Islet precursor cell (in vitro differentiated cells): ENCODE measurements at places on chromosomes 7 and 10.

- DNase-seq: peak; percentile 68
Observed at GRCh38 chr10:73950155-73950948, 39.4 kb downstream of the PLAU start.

DNA sequence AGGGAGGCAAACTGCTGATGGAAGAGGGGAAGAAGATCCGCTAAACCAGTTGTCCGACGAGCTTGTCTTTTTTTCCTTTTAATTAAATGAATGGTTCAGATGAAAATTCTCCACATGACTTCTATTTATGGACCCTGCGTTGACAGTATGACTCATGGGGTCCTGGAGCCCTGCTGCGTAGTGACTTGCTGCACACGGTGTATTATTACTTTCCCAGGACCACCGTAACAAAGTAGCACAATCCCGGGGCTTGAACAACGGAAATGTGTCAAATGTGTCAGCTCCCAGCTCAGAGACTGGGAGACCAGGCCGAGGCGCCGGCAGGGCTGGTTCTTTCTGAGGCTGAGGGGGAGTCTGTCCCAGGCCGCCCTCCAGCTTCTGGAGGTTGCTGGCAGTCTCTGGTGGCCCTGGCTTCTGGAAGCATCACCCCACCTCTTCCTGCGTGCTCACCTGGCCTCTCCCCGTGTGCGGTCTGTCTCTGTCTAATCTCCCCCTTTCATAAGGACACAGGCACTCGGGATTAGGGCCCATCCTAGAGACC lies 33.8 kb upstream of the MNX1 start:
- DNase-seq: no peak

DNA sequence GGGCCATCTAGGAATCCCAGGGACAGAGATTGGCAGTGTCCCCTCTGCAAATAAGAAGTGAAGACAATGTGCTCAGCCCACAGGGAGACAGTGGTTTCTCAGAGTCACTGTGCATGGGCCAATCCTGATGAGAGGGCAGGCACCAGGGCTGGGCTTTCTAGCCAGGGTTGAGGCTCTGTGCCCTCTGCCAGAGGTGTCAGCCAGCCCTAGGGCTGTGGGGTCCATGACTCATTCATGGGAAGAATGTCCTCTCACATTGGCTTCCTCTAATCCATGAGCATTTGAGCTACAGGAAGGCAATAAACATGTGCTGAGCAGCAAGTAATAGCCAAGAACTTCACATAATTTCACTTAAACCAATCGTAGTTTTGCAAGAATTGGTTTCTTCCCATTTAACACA lies 482.0 kb upstream of the MGMT start:
- no peak for DNase-seq

DNA sequence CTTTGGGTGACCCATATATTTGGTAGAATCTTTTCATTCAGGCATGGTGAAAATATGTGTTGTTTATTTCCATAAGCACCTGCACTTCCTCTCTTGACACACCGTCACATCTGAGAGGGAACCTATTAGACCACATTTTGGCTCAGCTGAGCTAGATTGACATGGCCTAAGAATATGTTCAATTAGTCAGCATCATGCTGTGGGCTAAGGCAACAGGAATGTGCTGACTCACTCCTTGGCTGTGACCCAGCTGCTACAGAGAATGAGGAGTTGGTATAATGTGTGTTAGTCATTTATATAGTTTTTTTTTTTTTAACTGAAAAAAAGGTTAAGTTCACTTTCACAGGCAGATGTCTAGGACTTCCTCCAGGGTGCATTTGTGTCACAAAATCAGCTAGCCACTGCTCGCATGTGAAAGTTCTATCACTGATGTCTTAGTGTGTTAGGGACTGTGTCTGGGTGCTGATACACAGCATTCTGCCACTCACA lies 180.6 kb downstream of the SEMA3E start:
- DNase-seq: peak; percentile 94

DNA sequence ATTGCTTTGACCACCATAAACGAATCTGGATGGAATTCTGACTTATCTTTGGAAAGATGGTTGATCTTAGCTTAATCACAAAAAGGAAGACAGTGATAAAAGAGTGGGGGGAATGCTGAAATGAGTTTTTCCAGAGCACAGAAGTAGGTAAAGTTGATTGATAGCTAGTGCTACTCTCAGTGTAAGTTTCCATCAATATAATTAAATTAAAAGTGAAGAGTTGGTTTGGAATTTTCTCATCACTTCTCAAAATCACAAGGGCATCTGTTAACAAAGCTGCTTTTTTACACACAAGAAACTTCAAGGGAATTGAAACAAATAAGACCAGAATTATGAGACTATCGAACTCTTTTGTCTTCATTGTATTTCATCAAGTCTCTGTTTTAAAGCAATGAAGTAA lies 1217.3 kb downstream of the REEP3 start:
- DNase-seq: no peak

- DNase-seq: no peak
Observed at GRCh38 chr10:49311555-49312236, 12.7 kb downstream of the C10orf71 start.

DNA sequence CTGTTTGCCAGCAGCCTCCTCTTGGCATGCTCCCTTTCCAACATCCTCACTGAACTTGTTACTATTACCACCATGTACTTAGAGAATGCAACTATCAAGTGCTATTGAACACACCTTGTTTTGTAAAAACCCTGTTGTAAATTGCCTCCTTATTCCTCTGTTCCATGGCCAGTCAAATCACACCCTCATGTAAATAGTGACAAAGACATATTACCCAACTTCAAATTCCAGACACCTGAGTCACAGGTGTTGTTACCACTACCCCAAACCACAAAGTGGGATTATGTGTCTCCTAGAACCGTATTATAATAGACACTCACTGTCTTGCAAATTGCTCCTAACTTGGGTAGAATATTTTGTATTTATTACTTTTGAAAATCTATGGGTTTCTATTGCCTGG lies 263.2 kb upstream of the C7orf33 start:
- peak; percentile 62 for DNase-seq

- no peak for DNase-seq
Observed at GRCh38 chr10:57162231-57162630, 801.2 kb upstream of the ZWINT start.

DNA sequence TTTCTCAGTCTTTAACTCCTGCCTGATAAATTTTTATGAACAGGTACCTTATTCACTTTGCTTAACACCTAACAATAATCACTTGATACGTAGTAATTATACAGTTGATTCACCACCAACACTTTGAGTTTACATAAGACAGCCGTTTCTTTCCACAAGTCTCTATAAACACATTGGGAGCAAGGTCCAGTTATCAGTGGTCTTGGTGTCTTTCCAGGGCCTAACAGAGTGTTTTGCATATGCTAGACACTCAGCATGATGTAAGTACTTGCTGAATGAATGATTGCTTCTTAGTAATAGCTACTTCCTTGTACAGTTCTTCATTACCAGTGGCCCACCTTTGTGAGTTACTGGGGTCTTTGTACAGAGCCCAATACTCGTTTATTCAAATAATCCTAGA lies 6.4 kb downstream of the CLDN12 start:
- no peak for DNase-seq

- no peak for DNase-seq
Observed at GRCh38 chr7:83514977-83515376, 134.0 kb downstream of the SEMA3E start.

DNA sequence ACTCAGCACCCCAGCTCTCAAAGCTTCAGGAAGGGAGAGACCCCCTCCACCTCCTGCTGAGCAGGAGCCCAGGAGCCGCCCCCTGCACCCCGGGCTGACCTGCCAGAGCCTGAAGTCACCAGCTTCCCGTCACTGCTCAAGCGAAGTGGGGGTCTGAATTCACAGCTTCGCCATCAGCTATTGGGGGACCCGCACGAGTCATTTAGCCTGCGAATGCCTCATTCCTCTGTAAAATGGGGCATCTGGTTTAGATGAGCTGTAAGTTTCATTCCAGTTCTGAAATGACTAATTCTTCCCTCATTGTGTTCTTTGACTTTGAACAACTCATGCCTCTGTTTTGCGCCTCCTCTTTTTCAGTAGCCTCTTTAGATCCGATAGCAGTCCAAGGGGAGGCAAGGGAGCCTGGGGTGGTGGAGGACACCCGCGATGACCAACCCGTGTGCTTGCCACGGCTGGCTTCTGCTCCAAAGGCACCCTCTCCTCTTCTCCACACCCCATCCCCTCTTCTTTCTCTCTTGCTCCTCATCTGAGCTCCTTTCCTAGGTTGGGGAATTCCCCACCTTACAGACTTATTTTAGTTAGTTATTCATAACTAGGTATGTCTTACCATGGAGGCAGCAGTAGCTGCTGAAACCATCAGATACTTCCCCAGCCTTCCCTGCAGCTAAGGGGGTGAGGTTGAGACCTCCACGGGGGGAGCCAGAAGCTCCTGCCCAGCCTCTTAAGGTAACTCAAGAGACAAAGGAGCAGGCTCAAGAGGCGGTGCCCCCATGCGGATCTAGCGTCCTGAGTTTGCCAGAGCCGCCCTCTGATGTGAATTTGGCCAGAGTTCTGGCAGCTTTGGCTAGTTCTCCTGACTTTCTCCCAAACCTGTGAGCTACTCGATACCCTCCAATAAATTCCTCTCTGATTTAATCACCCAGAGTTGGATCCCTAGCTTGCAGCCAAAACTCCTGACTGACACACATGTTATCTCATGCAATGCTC lies 47.7 kb downstream of the RBM17 start:
- peak; percentile 54 for DNase-seq

- peak; percentile 87 for DNase-seq
Observed at GRCh38 chr7:65840446-65840845, 32.4 kb upstream of the VKORC1L1 start.

DNA sequence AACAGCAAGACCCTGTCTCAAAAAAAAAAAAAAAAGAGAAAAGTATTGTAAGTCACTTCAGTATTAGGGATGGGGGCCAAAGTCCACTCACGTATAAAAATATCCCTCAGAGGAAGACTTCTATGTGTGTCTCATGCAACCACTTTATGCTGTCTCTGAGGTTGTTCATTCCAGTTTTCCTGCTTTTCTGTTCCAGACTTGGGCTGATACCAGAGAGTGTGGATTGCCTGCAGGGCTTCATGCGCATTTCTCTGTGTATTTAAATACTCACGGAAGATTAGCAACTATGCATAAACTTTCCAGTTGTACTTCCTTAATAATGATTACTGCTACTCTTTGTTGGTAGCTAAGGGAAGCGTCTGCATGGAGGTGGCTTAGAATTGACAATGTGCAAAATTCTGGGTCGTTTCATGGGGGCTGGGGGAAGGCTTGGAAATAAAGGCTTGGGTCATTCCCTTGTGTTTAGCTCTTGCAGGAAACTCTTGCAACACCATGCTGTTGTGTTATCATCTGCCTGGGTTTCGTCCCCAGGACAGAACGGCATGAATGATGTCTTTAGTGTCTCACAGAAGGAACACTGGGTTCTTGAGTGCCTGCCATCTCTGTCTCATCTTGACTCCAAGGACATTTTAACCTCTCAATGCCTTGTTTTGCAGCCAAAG lies 54.1 kb downstream of the KIAA1217 start:
- peak; percentile 76 for DNase-seq

DNA sequence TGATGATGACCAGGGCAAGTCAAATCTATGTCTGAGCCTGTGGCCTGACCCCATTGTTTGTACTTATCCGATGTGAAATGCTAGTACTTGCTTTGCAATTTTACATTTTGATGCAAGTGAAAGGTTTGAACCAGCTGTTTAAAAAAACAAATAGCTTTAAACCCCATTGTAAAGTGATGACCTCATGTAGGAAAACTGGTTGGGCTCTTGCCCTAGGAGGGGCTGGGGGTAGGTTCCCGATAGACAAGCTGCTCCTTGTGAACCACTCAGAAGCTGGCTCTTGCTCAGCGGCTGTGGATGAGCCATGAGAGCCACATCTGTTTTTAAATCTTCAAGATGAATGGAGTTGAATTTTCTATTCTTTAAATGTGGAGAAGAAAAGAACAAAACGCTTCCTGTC lies 185.3 kb downstream of the WDR11 start:
- peak; percentile 75 for DNase-seq

DNA sequence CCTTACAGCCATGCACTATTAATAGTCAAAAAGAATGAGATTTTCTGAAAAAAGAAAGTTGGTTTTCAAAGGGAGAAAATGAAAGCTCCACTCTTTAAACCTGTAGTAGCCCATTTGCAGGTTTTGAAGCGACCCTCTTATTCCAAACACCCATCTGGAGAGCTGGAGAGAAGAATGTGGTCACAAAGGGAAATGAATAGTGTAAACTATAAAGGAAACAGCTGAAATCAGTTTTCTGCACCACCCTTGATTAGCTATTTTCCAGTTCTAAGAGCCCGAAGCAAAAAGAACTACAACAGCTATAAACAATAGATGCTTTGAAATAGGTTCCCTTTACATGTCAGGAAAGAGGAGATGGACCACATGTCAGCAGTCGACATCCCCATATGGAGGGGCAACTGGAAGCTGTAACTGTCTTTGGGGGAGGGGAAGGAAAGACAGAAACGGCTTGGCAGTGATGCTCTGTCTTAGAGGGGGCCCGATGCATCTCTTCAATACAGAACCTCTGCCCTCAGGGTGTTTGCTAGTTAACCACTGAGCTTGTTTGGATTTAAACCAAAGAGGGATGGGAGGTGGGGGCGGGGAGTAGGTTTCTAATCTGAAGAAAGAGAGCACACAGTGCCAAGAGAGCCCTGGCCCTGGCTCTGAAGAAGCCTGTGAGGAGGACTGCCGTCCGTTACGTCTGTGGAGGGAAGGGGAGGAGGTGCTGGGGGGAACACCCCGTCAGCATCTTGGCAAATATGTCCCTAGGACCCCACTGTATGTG lies 55.3 kb downstream of the CPVL start:
- DNase-seq: no peak

- DNase-seq: no peak
Observed at GRCh38 chr7:33395340-33395739, 266.0 kb downstream of the BBS9 start.

DNA sequence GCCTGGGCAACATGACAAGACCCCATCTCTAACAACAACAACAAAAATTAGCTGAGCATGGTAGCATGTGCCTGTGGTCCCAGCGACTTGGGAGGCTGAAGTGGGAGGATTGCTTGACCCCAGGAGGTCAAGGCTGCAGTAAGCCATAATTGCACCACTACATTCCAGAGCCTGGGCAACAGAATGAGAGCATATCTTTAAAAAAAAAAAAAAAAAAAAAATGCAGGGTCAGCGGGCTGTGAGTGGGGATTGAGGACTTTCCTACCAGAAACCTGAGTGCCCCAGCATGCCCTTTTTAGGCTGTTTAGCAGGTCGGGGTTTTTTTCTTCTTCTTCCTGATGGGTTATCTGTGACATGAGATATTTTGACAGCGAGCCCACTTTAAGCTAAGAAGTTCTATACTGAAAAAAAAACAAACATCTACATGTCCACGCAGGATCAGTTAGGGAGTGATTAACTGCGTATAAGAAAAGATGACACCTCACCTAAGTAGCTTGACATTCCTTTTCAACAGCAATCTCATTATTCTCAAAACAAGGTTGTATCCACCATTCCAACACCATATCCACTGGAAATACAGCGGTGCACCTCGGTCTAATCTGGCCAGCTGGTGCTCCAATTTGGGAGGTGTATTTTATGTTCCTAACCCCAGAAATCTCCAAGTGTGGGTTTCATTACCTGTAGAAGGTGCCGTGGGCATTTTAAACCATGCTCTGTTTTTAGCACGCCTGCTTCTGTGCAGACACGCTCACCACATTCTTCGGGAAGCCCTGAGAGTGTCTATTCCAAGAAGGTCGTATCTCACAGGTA lies 13.8 kb upstream of the RFC2 start:
- DNase-seq: no peak

GRCh38 chr10:30842185-30842584 lies 189.5 kb downstream of the ZNF438 start:
- no peak for DNase-seq

- no peak for DNase-seq
Observed at GRCh38 chr7:2079332-2080059, 153.2 kb downstream of the MAD1L1 start.

- peak; percentile 77 for DNase-seq
Observed at GRCh38 chr10:6269953-6270867, 67.5 kb downstream of the PFKFB3 start.
